ENCODE measurements at places on chromosomes 11 and 22. TPM values are rescaled to one million over a fixed set of nuclear protein-coding genes. Genes with fewer than 3 reads are reported as not detected.

DNA sequence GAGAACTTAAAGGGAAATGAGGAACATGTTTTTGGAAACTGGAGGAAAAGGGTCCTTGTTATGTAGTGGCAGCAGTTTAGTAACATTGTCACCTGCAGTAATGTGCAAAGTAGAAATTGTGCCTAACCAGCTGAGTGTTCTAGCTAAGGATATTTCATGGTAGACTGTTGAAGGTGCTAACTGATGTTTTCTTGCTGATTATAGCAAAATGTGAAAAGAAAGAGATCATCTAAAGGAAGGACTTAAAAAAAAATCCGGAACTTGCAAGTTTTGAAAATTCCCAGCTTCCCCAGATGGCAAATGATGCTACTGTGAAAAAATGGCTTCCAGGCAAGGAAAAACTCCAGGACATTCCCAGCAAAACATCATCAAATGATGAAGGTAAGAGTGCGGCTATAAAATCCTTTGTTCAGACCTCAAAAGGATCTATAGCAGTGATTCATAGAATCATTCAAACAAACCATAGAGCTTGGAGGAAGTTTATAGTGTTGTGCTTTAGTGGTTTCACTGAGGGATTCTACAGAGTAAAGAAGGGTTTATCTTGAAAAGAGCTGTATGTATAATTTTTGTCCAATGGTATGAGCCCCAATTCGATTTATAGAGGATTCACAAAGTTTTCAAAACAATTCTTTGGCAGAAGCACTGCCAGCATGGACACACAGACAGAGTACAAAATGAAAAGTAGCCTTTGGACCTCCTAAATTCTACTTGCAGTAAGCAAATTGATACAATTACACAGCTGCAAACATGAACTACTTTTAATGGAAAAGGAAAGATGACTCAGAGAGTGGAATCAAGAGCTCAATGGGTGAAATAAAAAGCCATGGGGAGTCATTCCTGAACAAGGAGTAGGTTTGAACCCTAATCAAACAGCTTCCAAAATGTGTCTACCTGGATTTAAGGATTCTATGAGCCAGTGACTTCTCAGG, 4.3 kb upstream of the TRIM44 start:
- peaks cover 1% of the 10 kb centered on the region for H3K4me1 ChIP-seq
- H3K36me3 ChIP-seq: no peaks in the 10 kb centered on the region
- H3K27ac ChIP-seq: no peak overlapping the region
- peaks cover 5% of the 10 kb centered on the region for H3K27me3 ChIP-seq
- H3K4me3 ChIP-seq: no peak overlapping the region

- no peaks in the 10 kb centered on the region for H3K36me3 ChIP-seq
- H3K4me3 ChIP-seq: peak within 1 kb of the TSS; percentile 64
- DNase-seq: peak; percentile 41
- no peaks in the 10 kb centered on the region for H3K27me3 ChIP-seq
Measured at GRCh38 chr22:33920197-33920540, at the start of gene LARGE1. LARGE1 (minus strand) TSS chr22:33920476.

DNA sequence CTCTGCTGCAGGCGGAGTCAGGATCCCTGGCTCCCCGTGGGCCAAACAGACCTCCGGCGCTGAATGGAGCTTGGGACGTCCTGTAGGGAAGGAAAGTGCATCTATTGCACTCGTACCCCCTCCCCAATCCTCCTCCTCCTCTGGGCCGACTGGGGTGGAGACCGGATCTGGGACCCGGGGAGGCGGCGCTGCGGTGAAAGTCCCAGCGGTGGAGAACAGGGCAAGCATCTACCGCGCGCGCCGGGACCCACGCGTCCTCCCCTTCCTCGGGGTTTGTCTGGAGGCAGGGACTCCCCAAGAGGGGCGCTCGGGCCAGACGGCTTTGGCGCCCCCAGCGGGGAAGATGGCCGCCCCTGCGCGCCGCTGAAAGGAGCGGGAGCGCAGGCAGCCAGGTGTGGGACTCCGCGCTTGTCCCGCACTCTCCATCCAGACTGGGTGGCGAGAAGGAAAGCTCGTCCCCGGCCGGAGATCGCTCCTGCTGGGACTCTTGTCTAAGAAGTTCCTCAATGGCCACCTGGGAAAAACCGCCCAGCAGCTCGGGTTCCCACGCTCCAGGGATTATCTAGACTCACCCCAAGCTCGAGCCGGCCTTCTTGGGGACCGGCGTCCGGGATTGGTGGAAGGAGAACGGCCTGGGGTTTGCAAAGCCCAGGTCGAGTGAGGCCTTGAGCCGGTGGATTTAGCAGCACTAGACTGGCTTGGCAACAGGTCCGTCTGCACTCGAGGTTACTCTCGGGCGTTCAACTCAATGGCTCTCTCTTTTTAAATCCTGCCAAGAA, 718 bp downstream of the FADS2 start:
- H3K4me1 ChIP-seq: peaks cover 54% of the 10 kb centered on the region
- peak; percentile 85 for DNase-seq
- no peaks in the 10 kb centered on the region for H3K36me3 ChIP-seq
- H3K27ac ChIP-seq: peak overlapping the region; percentile 98
- H3K27me3 ChIP-seq: no peaks in the 10 kb centered on the region

- no peak for DNase-seq
- H3K36me3 ChIP-seq: peaks cover 43% of the 10 kb centered on the region
- no peak overlapping the region for H3K4me3 ChIP-seq
- H3K4me1 ChIP-seq: no peaks in the 10 kb centered on the region
- H3K27ac ChIP-seq: no peak overlapping the region
Measured at GRCh38 chr22:31199187-31199586, 12.9 kb upstream of the LIMK2 start.

DNA sequence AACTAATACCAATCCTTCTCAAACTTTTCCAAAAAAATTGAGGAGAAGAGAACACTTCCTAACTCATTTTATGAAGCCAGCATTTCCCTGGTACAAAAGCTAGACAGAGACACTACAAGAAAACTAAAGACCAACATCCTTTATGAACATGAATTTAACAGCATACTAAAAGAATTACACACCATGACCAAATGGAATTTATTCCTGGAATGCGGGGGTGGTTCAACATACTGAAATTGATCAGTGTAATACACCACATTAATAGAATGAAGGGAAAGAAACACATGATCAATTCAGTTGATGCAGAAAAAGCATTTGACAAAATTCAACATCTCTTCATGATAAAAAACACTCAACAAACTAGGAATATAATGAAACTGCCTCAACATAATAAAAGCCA, 148.1 kb downstream of the WNT7B start:
- no peak for DNase-seq
- H3K36me3 ChIP-seq: no peaks in the 10 kb centered on the region
- no peak overlapping the region for H3K4me3 ChIP-seq
- H3K4me1 ChIP-seq: no peaks in the 10 kb centered on the region
- H3K27me3 ChIP-seq: no peaks in the 10 kb centered on the region
- H3K27ac ChIP-seq: no peak overlapping the region

Gene RASL10A
- 0.51 TPM for polyA plus RNA-seq

Gene CDC45
- polyA plus RNA-seq: 0.88 TPM

Gene SOX6
- polyA plus RNA-seq: 2.7 TPM

Data from adrenal gland (tissue), 19 donors.